Stromal cell of bone marrow (primary cell): ENCODE measurements at places on chromosomes 5 and 9.

DNA sequence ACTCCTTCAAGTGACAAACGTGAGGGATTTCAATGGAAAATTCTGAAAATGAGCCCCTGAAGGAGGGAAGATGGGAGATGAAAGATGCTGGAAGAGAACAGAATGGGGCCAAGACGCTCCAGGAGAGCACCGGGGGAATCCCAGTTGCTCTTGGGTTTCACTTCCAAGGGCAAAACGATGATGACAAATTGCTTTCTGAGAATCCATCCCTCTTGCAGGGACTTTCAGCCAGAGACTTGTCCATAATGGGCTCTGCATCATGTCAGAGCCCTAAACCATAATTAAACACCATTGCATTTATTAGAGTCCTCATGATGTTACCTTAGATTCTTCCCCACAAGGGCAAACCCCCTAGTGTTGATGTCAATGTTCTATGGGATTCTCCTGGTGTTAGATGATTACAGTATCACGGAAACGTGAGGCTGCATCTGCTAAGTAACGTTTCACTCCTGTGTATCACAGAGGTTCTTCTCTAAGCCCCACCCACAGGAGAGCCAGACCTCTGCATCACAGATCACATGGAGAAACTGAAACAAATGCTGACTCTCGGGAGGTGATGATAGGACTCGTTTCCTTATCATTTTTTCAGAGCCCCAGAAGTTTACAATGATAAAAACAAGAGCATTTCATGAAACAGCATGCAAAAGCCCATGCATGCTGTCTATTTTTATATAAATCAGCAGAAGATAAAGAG is 114.4 kb downstream of the TENT4A start:
- DNase-seq = no peak

GRCh38 chr9:72278959-72279358 is 86.0 kb downstream of the ZFAND5 start:
- DNase-seq = no peak

GRCh38 chr9:17588395-17588794 is 9.5 kb downstream of the SH3GL2 start:
- no peak for DNase-seq

GRCh38 chr9:135945969-135946368 is 15.2 kb downstream of the UBAC1 start:
- no peak for DNase-seq

- DNase-seq = no peak
Observed at GRCh38 chr5:65105301-65105700, 336.6 kb downstream of the CWC27 start.

GRCh38 chr9:114497236-114497635 is 8.0 kb downstream of the WHRN start:
- DNase-seq = no peak

GRCh38 chr9:121921444-121921843 is 171.7 kb downstream of the TTLL11 start:
- no peak for DNase-seq

DNA sequence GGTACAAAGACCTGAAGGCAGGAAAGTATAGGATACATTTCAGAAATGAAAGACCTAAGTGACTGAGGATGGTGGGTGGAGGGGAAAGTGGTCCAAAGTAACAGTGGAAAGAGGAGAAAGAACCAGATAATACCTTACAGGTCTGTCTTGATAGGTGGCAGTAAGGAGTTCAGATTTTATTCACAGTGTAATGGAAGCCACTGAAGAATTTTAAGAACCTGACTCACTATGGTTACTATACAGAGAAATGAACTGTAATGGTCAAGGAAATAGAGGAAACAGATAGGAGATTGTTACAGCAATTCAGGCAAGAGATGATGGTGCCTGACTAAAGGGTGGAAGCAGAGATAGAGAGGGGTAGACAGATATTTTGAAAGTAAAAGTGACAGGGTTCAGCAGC is 46.5 kb downstream of the EPB41L4A start:
- DNase-seq = no peak

- DNase-seq = no peak
Observed at GRCh38 chr5:177509381-177509951, at the start of gene DOK3. Gene DOK3, minus strand, starts transcription at chr5:177509826. Its CDS starts 286 bp downstream, at chr5:177509540.

DNA sequence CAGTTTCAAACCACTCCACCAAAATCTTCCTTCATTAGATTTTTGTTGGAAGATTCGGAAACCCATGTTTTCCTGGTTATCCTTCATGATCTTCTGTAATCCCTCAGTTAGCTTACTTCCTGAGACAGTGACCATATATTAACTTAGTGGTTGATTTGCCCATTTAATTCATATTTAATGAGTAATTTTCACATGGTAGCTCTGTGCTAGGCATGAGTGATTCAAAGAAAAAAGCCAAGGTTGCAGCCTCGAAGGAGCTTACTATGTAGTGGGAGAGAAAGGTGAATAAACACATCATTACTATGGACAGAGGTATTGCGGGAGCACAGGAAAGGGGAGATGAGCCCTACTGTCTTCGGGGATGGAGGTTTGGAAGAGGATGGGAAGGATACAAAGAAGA is 158.5 kb downstream of the TLE1 start:
- DNase-seq = no peak

- no peak for DNase-seq
Observed at GRCh38 chr5:107466233-107466769, 204.4 kb downstream of the EFNA5 start.

GRCh38 chr5:154403234-154403633 is 42.6 kb upstream of the SAP30L start:
- no peak for DNase-seq

DNA sequence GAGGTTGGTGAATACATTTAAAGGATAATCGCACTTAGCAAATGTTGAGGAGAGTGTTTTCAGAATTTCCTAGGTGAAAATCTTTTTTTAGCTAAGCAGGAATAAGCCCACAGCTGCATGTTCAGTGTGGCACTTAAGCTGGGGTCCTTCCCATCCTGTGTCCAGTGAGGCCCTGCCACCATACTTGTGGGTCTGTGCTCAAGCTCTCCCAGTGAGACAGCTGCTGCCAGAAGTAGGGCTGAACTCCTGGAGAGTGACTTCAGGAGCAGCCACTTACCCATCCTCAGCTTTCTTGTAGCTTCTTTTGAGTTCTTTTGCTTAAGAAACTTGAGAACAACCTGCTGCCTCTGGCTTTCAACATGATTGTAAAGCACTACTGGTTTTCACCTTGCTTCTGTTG is 110.0 kb upstream of the DHFR start:
- DNase-seq = no peak

DNA sequence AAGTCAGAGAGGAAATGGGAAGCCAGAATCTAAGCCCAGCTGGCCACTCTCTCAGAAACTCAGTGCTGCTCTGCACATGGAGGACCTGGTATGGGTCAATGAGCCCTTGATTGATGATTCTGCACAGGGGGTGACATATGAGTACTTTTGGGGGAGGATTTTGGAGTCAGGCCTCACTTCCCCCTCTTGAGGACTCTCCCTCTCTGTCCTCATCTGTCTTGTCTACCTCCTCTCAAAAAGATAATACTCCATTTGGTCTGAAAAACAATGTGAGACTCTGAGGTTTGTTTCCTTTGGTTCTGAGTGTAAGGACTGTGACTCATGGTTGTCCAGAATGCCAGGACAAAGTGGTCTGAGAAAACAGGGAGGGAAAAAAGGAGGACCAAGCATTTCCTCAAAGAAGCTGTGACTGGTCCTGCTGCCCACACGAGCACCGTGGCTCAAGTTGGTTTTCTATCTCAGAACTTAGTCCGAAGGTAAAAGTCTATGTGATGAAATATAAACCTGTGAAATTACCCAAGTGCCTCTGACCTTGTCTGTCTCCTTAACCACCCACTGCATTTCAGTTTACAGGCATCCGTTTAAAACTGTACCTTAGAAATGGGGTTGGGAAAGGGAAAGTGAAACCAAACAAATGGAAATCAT is 11.1 kb downstream of the TTC39B start:
- DNase-seq = no peak

GRCh38 chr9:99172124-99173091 is 49.3 kb downstream of the ALG2 start:
- no peak for DNase-seq
